GF-D8 (cell line): ENCODE measurements at places on chromosomes 16 and 17.

DNA sequence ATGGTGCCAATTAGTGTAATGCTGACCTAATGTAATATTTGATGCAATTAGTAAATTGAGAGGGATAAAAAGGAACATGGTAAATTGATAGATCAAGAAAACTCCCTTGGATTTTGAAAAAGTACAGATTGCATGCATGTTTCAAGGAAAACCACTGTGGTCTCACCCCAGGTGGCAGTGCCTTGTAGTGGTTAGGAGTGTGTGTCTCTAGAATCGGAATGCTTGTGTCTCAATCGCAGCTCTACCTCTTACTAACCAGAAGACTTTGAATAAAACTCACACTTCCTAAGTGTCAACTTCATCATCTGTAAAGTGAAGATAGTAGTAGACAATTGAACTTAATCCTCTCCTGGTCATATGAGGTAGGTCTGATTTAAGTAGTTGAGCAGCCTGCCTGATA is 128.9 kb upstream of the GOT2 start:
- no peak for DNase-seq

DNA sequence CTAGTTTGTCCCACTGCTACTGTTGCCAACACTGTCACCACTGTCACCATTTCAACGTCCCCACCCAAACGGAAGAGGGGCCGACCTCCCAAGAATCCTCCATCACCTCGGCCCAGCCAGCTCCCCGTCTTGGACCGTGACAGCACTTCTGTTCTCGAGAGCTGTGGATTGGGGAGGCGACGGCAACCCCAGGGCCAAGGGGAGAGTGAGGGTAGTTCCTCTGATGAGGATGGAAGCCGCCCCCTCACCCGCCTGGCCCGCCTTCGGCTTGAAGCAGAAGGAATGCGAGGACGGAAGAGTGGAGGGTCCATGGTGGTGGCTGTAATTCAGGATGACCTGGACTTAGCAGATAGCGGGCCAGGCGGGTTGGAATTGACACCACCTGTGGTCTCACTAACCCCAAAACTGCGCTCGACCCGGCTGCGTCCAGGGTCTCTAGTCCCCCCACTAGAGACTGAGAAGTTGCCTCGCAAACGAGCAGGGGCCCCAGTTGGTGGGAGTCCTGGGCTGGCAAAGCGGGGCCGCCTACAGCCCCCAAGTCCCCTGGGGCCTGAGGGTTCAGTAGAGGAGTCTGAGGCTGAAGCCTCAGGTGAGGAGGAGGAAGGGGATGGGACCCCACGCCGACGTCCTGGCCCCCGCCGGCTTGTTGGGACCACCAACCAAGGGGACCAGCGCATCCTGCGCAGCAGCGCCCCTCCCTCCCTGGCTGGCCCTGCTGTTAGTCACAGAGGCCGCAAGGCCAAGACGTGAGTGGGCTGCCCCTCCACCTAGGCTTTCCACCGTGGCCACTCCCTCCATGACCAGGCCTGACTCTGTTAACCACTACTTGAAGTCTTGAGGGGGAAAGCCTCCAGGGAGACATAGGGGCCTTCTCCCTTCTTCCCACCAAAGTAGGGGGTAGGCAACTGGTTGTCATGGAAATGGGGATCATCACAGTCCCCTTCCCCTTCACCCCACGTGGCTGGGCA is 9.0 kb upstream of the PHKG2 start:
- no peak for DNase-seq

DNA sequence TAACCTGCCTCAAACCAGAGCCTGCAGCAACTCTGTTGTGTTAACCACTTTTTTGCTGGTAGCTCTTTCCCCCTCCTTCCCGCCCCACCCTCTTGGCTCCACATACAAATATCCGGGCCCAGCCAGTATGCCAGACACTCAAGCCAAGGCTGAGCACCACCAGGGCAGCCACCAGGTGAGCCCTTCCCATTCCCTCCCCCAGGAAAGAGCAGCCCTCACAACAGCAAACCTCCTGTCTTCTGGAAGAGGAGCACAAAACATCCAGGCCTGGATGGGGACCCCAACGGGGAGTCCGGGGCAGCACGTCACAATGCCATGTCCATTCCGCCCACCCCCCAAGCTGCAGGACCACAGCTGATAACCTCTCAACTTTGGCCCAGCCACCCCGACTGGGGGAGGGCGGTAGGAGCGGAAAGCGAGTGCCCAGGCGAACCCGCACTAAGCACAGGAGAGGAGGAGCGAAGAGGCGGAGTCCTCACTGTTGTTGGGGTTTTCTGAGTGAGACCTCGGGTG is 757 bp downstream of the ORMDL3 start:
- DNase-seq = peak; percentile 38

GRCh38 chr17:47776330-47777197 is 43.5 kb downstream of the TBX21 start:
- DNase-seq = peak; percentile 4

GRCh38 chr17:60305141-60305540 is 86.8 kb downstream of the USP32 start:
- DNase-seq = peak; percentile 86

DNA sequence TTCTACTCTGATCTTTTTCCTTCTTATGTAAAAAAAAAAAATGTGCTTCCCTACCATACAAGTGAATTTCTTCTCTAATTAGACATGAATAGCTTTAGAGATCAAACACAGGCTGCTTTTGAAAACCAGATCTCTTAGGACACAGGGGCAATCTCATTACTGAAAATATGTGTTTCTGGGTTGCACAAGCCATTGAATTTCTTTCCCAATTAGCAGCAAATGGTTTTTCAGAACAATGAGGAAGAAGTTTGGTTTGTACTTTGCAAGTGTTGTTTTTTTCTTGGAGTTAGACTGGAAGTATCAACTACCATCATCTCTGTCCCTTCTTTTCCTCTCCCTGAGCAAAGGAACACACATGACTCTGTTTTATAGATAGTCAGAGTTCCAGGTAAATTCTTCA is 5.6 kb upstream of the ANKS4B start:
- no peak for DNase-seq

GRCh38 chr16:84159800-84160199 is 14.7 kb downstream of the DNAAF1 start:
- DNase-seq = no peak

GRCh38 chr17:63001689-63002394 is 35.8 kb downstream of the TANC2 start:
- DNase-seq = no peak
